ENCODE measurements at places on chromosomes 7 and 10.

- no peak for DNase-seq
Measured at GRCh38 chr10:51301644-51302043, 227.4 kb downstream of the PRKG1 start.

DNA sequence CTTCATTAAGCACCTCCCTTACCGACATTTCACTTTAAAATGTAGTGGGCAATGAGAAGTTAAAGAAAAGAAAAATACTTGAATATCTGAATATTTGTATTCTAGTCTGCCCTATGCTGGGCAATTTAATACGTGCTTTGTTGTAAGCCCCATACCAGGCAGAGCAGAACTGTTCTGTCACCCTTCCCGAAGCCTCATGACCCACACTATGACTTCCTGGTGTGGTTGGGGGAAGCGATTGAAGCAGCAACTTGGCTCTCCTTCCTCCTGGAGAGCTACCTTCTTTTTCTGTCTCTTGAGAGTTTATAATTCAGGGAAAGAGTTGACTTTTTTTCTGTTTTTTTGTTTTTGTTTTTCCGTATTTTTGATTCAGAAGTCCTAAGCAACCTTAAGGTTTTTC is 243.7 kb downstream of the INHBA start:
- no peak for DNase-seq

DNA sequence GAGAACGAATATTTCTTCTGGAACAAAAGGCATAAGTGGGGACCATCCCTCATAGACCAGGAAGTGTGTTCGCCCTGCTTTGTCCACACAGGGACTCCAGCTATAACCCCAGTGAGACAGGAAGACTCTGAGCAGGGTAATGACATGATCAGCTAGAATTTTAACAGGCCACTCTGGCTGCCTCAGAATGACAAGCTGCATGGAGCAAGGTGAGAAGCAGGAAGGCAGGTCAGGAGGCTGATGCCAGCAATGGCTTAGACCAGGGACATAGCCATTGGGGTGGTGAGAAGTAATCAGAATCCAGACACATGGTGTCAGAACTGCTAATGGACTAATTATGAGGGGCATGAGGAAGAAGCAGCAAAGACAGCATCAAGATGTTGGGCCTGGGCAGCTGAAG is 264.6 kb downstream of the GRID1 start:
- DNase-seq = no peak

DNA sequence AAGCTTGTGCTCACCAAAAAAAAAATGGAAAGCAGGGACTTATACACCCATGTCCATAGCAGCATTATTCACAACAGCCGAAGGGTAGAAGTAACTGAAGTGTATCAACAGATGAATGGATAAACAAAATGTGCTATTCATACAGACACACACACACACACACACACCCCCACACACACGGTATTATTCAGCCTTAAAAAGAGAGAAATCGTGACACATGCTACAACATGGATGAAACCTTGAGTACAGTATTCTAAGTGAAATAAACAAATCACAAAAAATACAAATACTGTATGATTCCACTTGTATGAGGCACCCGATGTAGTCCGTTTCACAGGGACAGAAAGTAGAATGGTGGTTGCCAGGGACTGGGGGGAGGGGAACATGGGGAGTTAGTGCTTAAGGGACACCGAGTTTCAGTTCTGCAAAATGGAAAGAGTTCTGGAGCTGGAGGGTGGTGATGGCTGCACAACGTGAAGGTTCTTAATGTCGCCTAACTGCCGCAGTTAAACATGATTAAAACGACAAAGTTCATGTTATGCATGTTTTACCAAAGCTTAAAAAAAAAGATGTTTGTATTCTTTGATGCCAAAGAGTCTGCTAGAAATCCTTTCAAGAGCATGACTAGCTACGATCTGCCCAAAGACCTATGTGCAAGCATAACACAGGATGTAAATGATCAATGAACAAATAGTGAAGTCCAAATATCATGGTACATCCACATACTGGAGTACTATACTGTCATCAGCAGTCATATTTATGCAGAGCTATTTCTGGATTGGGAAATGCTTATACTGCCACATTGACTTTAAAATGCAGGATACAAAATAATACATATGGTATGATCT is 7.2 kb downstream of the TNS3 start:
- peak; percentile 38 for DNase-seq

DNA sequence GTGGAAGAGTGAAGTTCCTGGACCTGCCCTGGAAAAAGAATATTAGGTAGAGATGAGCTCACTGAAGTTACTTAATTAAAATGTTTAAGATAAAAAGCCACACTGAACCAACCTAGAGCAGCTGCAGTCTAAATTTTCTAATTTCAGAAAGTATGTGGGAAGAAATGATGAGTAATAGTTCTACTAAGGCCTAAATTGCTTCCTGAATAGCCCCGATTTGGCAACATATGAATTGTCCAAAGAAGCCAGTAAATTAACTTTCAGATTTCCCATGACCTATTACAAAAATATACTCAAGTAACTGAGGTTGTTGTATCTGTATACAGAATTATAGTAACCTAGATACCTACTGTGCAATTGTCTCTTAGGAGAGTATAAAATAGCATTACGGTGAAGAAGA is 312.6 kb downstream of the IPMK start:
- no peak for DNase-seq

- no peak for DNase-seq
Measured at GRCh38 chr7:1042492-1042833, 1.9 kb upstream of the GPR146 start.

- no peak for DNase-seq
Measured at GRCh38 chr10:17443707-17444387, 10.5 kb downstream of the ST8SIA6 start.

GRCh38 chr7:22588351-22588750 is 88.4 kb upstream of the STEAP1B start:
- no peak for DNase-seq

- DNase-seq = no peak
Measured at GRCh38 chr7:117470777-117471176, 9.0 kb upstream of the CFTR start.

DNA sequence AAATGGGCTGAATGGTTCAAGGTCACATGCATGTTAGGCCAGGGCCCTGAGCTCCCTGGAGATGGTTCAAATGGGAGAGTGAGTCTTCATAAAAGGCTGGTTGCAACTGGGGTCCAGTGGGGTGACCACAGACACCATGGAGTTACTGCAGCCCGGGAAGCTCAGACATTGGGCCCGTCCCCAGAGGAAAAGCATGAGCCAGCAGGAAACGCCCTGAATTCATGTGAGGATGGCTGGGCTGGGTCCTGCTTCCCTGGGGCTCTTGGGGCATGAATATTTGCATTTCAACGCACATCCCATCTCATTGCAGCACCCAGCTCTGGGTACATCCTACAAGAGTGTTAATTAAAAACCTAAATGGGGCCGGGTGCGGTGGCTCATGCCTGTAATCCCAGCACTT is 549.0 kb downstream of the TCERG1L start:
- no peak for DNase-seq

Measured in head of caudate nucleus (tissue), 42 donors.